ENCODE measurements at places on chromosomes 2 and 18. TPM values are rescaled to one million over a fixed set of nuclear protein-coding genes. Genes with fewer than 3 reads are reported as not detected.

Gene ZC3H15
- total RNA-seq, result 97.4 TPM

Gene NPHP1
- 9.6 TPM for total RNA-seq

Gene ZNF804A
- total RNA-seq, result 0.10 TPM

- DNase-seq, result peak; percentile 63
These were observed 208.5 kb downstream of the SH3BP4 start for GRCh38 chr2:235160281-235160810.

- no peak for DNase-seq
These were observed 15.0 kb downstream of the CRACDL start for GRCh38 chr2:98921062-98921461.

DNA sequence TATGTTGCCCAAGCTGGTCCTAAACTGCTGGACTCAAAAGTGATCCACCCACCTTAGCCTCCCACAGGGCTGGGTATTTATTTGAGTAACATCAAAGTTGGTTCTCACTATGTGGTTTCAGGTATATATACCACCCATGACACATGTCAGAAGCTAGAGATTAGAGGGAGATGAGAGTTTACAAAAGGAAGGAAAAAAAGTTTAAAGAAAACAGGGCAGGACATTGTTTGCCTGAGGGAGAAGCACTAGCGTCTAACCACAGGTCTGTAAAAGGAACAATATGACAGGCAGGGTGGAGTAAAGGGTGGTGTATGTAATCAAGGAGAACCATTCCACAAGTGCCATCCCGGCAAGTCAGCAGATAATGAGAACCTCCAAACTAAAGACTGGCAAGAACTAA, 8.5 kb downstream of the CEP76 start:
- DNase-seq, result no peak

- DNase-seq, result peak; percentile 39
These were observed 68.3 kb downstream of the PTPN4 start for GRCh38 chr2:119827866-119828507.

- no peak for DNase-seq
These were observed 22.0 kb upstream of the POLR1B start for GRCh38 chr2:112520234-112520783.

DNA sequence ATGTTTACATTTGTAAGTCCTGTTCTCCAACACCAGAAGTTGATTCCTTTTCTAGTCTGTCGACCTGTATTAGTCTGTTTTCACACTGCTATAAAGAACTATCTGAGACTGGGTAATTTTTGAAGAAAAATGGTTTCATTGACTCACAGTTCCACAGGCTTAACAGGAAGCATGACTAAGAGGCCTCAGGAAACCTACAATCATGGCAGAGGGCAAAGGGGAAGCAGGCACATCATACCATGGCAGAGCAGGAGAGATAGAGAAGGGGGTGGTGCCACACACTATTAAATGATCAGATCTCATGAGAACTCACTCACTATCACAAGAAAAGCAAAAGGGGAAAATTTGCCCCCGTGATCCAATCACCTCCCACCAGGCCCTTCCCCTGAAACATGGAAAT, 112.8 kb upstream of the MAP3K20 start:
- peak; percentile 87 for DNase-seq

GRCh38 chr2:217277646-217278398, 418.0 kb upstream of the TNP1 start:
- DNase-seq, result peak; percentile 98

Measured in RPMI7951 (cell line).